ENCODE measurements at places on chromosomes 1 and 21. TPM values are rescaled to one million over a fixed set of nuclear protein-coding genes. Genes with fewer than 3 reads are reported as not detected.

MRPS14 gene
- polyA plus RNA-seq = 6.7 TPM

CCDC30 gene
- polyA plus RNA-seq = 0.35 TPM

NEGR1 gene
- polyA plus RNA-seq = 0.59 TPM

WRAP73 gene
- 13.6 TPM for polyA plus RNA-seq

JAM2 gene
- polyA plus RNA-seq = 3.8 TPM

C1orf21 gene
- polyA plus RNA-seq = 26.8 TPM

AADACL4 gene
- not detected for polyA plus RNA-seq

SYTL1 gene
- 302 TPM for polyA plus RNA-seq

CLDN19 gene
- not detected for polyA plus RNA-seq

AIRE gene
- polyA plus RNA-seq = 0.06 TPM

DCST1 gene
- polyA plus RNA-seq = 0.14 TPM

CR1 gene
- polyA plus RNA-seq = 0.06 TPM

OVAAL gene
- polyA plus RNA-seq = not detected

SH3BGR gene
- polyA plus RNA-seq = 4.9 TPM

S100A7 gene
- 115 TPM for polyA plus RNA-seq

MIS18A gene
- polyA plus RNA-seq = 9.1 TPM

MCOLN2 gene
- polyA plus RNA-seq = 0.79 TPM

BATF3 gene
- 1.8 TPM for polyA plus RNA-seq

AMY1C gene
- not detected for polyA plus RNA-seq

PODN gene
- polyA plus RNA-seq = 8.3 TPM

IL20 gene
- not detected for polyA plus RNA-seq

ANKRD34A gene
- polyA plus RNA-seq = 0.47 TPM

ENSA gene
- polyA plus RNA-seq = 290 TPM

MPZ gene
- 1.6 TPM for polyA plus RNA-seq

DNAH14 gene
- 2.1 TPM for polyA plus RNA-seq

CCDC27 gene
- not detected for polyA plus RNA-seq

CD55 gene
- polyA plus RNA-seq = 48.6 TPM

WLS gene
- 52.5 TPM for polyA plus RNA-seq

GBP3 gene
- polyA plus RNA-seq = 6.1 TPM

KRTAP19-1 gene
- not detected for polyA plus RNA-seq

LRRC53 gene
- not detected for polyA plus RNA-seq

HCN3 gene
- polyA plus RNA-seq = 6.6 TPM

PCSK9 gene
- polyA plus RNA-seq = 5.3 TPM

CELA2B gene
- polyA plus RNA-seq = not detected

GUCA2B gene
- polyA plus RNA-seq = not detected

RHD gene
- not detected for polyA plus RNA-seq

C1QA gene
- polyA plus RNA-seq = 14.6 TPM

FOXD3 gene
- polyA plus RNA-seq = 0.06 TPM

NTNG1 gene
- 0.05 TPM for polyA plus RNA-seq

ELAVL4 gene
- polyA plus RNA-seq = not detected

SPRR1A gene
- polyA plus RNA-seq = 3,812 TPM

RGS21 gene
- not detected for polyA plus RNA-seq

BEND5 gene
- 1.4 TPM for polyA plus RNA-seq

CR2 gene
- polyA plus RNA-seq = 0.02 TPM

FASLG gene
- polyA plus RNA-seq = 0.28 TPM

Measured in esophagus (tissue), 2 donors.